Activated CD4-positive, alpha-beta T cell treated with anti-CD3 and anti-CD28 coated beads for 1 hour (primary cell): ENCODE measurements at places on chromosomes 6 and 20.

DNA sequence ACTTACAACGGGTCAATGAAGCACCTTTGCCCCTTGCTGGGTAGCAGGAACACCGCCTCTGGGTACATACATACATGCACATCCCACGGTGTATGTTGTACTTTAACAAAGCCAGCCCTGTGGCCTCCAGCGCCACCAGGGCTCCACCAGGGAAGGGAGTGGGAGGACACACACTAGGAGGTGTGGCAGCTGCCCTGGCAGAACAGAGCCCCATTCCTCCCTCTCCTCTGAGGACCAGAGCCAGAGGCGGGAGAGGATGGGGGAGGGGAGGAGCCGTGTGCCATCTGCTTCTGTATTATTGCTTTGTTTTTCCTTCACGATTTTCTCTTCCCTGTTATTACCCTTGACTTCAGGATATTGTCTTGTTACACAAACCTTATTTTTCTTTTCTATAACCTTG, 105.8 kb upstream of the TRAF3IP2 start:
- no peak for DNase-seq

DNA sequence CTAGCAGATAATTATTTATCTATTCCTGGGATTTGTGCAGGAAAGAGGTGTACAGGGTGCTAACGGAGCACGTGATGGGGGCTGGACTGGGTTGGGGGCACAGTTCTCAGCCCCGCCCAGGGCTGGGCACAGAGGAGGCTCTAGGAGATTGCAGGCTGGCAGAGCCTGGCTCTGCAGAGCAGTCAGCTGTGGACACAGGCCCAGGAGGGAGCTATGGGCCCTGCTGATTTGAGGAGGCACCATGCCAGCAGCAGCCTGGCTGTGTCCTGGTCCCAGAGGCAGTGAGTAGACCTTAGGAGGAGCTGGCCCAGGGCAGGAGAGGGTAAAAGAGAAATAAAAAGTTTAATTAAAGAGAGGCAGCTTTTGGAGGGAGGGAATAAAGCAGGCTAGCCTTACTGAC, 19.3 kb downstream of the MAFB start:
- DNase-seq, result no peak

GRCh38 chr6:166101819-166102419, 65.7 kb downstream of the TBXT start:
- DNase-seq, result no peak

DNA sequence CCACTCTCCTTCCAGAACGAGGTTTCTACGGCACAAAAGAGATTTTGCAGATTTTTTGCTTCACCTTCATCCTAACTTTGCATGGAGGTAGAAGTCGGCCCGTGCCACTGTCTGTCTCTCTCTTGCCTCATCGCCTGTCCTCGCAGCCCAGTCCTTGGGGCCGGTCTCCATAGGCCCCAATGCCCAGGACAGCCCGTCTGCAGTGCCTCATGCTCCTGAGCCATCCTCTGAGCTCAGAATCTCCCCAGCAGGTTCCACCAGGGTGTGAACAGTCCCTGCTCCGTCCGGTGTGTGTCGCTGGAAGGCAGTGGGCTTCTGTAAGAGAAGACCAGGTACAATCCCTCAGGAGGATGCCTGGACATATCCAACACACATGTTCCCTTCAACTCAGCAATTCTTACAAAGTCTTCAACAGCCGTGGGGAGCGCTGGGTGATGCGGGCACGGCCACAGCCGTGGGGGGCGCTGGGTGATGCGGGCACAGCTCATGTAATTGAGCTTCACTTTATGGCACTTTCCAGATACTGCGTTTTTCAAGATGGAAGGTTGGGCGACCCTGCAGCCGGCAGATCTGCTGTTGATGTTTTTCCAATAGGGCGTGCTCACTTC, 231.9 kb downstream of the DLL1 start:
- no peak for DNase-seq

GRCh38 chr20:3447321-3447720, 23.5 kb upstream of the ATRN start:
- no peak for DNase-seq

- DNase-seq, result no peak
Measured at GRCh38 chr20:59596690-59597089, 7.7 kb upstream of the PHACTR3 start.
